ENCODE measurements at places on chromosomes 2 and 18. TPM values are rescaled to one million over a fixed set of nuclear protein-coding genes. Genes with fewer than 3 reads are reported as not detected.
A peak's percentile ranks its signal among the peaks of the same experiment; 100 is the strongest.

- no peak for DNase-seq
These were observed 62.0 kb upstream of the ATL2 start for GRCh38 chr2:38438883-38439612.

DNA sequence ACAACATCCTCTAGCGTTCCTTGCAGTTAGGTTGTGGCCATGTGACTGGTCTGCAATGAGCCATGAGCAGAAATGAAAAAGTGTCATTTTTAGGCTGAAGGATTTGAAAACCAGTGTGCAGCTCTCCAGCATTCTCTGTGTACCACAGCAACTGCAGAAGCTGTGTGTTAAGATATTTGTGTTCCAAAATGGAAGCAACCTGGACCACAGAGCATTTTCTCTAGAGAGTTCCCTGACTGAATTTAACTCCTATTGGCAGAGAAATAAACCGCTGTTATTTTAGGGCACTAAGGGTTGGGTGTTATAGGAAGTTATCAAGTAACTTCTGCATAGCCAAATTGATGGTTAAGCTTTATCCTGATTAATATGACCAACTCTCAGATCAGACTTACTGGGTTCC is 257.2 kb upstream of the THUMPD2 start:
- DNase-seq: no peak

- no peak for DNase-seq
These were observed 114.6 kb downstream of the BAZ2B start for GRCh38 chr2:159501743-159502142.

DNA sequence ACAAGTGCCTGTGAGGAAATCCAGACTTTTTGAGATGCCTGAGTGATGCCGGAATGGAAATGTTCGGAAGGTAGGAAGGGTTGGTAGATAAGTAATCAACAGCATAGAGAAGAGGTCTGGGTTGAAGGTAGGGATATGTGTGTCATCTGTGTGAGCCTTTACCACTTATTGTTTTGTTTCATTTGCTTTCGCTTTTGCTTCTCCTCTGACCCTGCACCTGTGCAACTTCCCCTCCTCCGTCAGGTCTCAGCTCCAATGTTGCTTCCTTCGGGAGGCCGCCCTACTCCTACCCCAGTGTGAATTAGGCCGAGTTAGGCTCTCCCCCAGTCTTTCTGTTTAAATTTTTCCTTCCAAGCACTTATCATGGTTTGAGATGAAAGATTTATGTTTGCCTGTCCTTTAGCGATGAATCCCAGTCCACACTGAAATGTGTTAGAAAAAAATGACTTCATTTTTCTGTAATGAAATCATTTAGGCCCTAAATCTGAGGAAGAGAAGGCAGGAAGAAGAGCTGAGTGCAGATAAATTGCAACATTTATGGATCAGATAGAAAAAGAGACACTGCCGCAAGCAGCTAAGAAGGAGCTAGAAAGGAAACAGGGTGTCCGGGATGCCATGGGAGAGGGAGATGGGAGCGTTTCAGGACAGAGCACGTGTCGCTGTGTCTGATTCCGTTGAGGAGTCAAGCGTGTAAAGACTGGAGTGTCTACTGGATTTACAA is 139.6 kb upstream of the PELI1 start:
- DNase-seq: no peak

DSG2 gene
- 237 TPM for total RNA-seq

- DNase-seq: peak; percentile 31
These were observed 56.5 kb downstream of the MTX2 start for GRCh38 chr2:176325732-176326131.

DNA sequence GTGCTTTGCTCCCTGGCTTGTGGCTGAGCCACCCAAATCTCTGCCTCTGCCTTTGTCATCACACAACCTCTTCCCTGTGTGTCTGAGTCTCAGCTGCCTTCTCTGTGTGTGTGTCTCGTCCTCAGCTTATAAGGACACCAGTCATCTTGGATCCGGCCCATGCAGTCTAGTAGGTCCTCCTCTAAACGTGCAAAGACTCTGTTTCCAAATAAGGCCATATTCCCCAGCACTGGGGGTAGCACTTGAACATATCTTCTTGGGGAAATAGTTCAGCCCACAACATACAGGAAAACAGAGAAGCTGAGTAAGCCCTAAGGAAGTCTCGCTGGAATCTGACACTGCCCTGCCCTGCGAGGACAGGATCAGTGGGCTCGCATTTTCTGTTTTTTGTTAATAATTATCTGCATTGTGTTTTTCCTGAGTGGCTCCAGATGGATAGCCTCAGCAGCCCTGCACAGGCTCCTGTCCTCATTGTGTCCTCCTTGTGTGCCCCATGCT is 42.1 kb downstream of the MTCL1 start:
- no peak for DNase-seq

- DNase-seq: no peak
These were observed 30.3 kb downstream of the PROKR1 start for GRCh38 chr2:68673631-68674030.

- DNase-seq: no peak
These were observed 272.5 kb upstream of the CWC22 start for GRCh38 chr2:180279581-180279980.

GRCh38 chr2:18119883-18120282 is 241.4 kb downstream of the KCNS3 start:
- DNase-seq: no peak

- DNase-seq: no peak
These were observed 75.8 kb downstream of the LONRF2 start for GRCh38 chr2:100246163-100247145.

DNA sequence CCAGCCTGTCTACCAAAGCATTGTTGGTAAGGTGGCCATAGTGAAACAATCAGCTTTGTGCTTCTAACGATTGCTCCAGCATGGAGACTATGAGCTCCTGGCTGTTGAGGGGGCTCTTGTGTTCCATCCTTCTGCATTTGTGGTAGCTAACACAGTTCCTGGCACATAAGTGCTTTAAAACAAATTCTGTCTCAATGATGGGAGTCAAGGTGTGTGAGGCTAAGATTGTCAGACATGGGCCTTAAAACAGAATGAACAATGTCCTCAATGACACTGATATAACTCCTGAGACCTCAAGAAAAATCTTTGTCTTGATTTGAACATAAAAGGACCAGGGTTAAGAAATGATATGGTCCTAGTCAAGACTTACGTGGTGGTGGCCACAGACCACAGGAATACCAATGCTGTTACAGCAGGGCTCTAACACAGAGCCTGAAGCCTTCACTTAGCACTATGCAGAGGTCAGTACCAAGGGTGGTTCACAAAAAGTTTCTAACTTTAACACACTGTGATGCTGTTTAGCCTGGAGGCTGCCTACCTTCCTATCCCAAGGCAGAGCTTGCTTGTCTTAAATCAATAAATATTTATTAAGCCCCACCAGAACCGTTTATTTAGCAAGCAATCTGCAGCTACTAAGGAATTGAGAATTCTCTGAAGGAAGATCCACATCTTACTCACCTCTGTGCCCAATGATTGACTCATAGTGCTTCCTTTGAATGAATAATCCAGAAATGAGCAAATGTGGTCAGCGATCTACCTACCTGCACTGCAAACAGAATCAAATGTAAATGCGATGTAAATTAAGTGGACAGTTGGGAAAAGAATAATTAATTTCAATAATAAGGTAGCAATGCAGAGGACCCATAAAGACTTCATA is 35.1 kb downstream of the EVA1A start:
- DNase-seq: no peak

GRCh38 chr18:22840606-22841144 is 92.5 kb upstream of the RBBP8 start:
- DNase-seq: no peak

DNA sequence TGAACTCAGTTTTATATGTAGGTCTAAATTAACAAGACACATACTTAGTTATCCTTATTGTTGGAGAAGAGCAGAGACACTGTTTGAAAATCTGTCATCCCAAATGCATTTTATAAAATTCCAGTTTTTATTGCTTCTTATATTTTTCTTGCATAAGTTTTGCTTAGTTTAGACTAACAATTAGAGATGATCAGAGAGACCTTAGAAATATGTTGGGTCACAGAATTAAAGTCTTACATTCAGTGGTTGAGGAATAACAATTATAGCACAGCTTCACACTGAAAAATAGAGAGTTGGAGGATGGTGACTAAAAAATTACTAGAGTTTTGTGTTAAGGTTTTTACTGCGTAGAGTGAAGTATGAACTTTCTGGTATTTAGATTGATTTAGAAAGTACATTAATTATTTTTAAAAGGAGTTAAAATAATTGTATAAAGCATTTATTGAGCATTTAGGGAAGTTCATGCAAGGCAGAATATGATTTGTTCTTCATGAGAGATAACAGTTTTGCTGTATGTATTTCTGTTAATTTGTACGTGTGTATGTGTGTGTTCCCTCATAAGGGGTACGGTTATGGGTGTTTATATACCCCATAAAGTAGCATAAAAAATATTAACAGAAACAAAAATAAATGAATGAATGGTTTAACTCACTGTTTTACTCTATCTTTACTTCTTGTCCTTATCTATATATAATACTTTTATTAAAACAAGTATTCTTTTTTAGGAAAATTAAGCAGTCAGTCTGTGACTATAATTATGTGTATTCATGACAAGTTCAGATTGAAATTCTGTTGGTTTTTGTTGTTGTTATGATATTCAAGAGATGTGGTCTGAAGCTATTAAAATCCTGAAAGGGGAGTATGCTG is 31.2 kb downstream of the DDX1 start:
- DNase-seq: no peak

PLEK gene
- total RNA-seq: 2.6 TPM

DNA sequence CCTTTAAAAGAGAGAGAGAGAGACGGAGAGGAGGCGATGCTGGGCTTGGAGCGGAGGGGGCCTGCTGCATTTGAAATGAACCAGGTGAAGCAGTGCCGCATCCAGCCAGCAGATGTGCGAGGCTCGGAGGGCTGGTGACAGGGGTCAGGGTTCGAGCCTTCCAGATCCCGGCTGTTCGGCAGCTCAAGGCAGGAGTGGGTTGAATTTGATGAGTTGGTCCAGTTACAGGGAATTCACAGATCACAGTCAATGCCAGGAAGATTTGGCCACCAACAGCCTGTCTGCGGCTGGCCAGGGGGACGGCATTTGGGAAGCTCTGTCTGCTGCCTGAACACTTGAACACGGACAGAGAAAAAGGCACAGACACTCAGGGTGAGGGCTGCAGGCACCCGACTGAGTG is 48.6 kb downstream of the PTGR3 start:
- no peak for DNase-seq

ZNF521 gene
- 5.3 TPM for total RNA-seq

- DNase-seq: no peak
These were observed 369.0 kb downstream of the EPHA4 start for GRCh38 chr2:221203125-221203524.

DSC2 gene
- 184 TPM for total RNA-seq

DCDC2C gene
- not detected for total RNA-seq

DNA sequence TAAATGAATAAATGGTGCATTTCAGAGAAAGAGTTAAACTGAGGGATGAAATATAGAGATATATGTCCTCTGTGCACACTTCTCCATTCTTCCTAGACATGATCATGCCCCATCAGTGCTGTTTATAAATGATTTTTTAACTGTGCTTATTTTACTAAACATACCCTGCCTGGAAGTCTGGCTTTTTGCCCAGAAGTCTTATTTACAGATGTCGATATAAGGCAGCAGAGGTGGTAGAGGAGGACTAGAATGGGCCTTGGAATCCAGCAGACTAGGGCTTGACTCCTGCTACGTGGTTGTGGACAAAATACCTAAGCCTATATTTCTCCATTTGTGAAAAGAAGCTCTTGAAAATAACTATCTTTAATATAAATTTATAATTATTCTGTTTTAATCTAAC is 355.5 kb downstream of the RAD51AP2 start:
- no peak for DNase-seq

SEPTIN10 gene
- 69.8 TPM for total RNA-seq

All from colonic mucosa (tissue), 4 donors.